ENCODE measurements at places on chromosomes 13 and 19.

- no peak for DNase-seq
Observed at GRCh38 chr13:111620166-111620565, 299.7 kb downstream of the TEX29 start.

DNA sequence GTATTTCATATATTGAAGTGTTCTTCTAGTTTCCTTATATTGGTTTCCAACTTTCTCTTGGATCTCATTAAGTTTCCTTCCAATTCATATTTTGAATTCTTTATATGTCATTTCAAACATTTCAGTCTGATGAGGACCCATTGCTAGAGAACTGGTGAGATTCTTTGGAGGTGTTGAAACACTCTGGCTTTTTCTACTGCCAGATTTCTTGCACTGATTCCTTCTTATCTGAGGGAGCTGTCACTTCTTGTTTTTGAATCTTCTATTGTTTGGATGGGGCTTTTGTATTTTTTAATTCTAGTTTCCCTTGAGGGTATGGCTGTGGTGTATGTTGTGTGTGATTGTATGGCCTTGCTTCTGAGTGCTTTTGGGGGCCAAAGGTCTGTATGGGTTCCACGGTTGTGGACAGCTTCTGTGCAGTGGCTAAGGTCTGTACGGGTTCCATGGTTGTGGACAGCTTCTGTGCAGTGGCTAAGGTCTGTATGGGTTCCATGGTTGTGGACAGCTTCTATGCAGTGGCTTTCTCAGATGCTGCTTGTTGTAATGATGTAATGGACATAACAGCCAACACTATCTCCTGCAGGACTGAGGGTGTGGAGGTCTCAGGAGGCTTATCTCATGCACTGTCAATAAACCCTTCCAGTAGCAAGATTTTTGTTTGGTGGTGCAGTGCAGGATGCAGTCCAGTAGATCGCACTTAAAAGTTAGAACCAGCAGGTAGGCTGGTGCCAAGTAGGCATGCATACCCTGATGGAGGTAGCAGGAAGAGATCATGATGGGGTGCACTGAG, 36.8 kb downstream of the ACSBG2 start:
- DNase-seq: no peak

GRCh38 chr13:98508685-98509084, 68.2 kb downstream of the STK24 start:
- no peak for DNase-seq

DNA sequence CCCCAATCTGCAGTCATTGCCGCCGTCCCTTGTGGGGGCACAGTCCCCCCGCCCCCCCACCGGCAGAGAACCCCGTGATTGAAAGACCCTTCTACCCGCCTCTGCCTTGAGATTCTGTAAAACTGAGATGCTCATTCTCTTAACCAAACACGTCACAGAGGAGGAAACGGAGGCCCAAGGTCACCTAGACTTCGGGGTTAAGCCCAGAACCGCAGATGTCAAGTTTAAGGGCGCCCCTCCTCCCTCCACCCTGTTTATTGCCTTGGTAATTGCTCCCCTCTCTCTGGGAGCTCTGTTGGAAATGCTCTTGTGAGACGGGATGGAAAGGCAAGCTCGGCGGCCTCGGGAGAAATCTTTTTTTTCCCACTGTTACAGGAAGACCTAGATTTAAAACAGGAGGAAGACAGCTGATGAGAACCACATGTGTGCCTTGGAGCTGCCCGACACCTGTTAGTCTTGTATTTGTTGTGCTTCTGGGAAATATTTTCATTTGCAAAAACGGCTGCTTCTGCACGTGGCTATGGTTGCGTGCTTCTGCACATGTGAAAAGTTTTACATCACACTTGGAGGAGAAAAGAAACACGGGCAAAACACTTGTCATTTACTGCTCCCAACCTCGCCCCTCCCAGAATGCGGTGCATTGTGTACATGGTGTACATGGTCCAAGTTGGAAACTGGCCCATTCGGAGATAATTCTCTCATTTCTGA, 1.1 kb upstream of the MED26 start:
- DNase-seq: no peak

DNA sequence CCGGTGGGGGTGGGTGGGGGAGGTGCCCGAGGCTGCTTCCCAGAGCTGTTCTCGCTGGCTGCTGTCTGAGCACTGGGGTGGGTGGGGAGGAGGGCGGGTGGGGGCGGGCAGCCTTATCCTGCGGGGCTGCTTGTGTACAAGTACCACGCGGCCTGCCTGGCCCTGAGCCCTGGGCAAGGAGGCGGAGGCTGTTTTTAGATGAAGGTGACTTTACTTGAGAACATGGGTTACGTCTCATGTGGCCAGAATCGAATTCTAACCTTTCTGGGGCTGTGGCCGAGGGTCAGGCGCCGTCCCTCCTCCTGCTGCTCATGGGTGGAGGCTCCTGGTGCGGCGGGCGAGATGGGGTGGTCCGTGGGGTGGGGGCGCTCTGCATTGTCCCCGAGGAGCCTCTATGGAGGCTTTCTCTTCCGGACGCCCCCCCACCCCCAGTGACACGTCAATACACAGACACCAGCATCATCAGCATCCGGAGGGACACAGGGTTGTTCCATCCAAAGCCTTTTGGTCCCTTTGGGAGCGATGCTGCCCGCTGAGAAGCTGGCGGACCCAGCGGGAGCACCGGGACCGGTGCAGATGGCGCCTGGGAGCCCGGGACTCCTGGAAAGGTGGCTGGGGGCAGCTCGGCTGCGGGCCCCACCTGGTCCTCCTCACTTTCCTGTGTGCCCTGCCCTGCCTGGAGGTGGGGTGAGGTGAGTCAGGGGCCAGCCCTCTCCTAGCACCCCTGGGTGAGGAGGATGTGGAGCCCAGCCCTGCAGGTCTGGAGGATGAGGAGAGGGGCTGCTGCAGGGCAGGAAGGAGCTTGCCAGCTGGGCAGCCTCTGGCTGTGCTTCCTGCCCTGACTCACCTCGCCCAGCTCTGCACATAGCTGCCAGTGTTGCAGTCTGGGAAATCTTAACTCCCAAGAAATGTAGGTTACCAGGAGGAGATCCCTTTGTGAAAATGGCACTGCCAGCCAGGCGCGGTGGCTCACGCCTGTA, 3.4 kb downstream of the BSG start:
- DNase-seq: no peak

GRCh38 chr19:48628486-48629296, 8.5 kb downstream of the DBP start:
- no peak for DNase-seq

GRCh38 chr13:97205982-97206381, 16.2 kb upstream of the MBNL2 start:
- DNase-seq: no peak

DNA sequence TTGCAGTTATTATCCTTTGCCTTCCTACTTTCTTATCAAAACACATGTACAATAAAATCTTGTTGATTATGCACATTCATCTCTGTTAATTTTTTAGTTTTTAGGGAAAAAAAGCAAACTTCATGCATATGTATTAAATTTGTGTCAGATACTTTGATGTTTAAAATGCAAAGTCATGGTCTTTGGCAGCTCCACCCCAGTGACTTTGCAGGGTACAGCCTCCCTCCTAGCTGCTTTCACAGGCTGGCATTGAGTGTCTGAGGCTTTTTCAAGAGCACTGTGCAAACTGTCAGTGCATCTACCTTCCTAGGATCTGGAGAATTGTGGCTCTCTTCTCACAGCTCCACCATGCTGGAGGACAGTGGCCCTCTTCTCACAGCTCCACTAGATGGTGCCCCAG, 1988.1 kb upstream of the PCDH20 start:
- no peak for DNase-seq

- DNase-seq: no peak
Observed at GRCh38 chr13:47004027-47004426, 107.2 kb upstream of the HTR2A start.

DNA sequence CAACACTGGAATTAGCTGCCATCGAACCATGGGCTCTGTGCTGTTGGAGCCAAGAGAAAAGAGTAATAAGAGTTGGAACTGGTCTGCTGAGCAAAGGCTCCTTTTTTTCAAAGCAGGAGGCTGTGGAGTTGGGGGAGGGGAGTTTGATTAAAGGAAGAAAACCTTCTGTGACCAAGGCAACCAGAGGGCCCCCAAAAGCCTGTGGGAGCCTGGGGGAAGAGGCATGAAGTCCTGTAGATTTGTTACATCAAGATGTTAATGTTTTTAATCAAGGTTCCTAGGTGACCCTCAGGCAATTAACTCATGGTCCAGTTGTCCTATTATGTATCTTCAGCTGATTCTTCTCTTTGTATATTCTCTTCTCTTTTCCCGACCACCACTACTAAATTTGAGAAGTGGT, 403.9 kb downstream of the NDFIP2 start:
- no peak for DNase-seq

DNA sequence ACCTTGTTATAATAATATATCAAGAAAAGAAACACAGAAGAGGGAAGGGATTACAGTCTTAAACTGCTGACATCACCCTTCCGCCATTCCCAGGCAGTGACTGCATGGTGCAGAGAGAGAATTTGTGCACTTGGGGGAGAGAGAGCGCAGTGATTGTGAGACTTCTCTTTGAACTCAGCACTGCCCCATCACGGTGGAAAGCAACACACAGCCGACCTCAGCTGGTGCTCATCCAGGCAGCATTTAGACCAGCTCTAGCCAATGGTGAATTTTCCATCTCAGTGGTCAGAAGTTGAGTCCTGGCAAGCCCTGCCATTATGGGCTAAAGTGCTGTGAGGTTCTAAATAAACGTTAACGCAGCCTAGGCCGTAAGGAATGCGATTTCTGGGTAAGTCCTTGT, 1681.5 kb downstream of the EFNB2 start:
- DNase-seq: no peak

DNA sequence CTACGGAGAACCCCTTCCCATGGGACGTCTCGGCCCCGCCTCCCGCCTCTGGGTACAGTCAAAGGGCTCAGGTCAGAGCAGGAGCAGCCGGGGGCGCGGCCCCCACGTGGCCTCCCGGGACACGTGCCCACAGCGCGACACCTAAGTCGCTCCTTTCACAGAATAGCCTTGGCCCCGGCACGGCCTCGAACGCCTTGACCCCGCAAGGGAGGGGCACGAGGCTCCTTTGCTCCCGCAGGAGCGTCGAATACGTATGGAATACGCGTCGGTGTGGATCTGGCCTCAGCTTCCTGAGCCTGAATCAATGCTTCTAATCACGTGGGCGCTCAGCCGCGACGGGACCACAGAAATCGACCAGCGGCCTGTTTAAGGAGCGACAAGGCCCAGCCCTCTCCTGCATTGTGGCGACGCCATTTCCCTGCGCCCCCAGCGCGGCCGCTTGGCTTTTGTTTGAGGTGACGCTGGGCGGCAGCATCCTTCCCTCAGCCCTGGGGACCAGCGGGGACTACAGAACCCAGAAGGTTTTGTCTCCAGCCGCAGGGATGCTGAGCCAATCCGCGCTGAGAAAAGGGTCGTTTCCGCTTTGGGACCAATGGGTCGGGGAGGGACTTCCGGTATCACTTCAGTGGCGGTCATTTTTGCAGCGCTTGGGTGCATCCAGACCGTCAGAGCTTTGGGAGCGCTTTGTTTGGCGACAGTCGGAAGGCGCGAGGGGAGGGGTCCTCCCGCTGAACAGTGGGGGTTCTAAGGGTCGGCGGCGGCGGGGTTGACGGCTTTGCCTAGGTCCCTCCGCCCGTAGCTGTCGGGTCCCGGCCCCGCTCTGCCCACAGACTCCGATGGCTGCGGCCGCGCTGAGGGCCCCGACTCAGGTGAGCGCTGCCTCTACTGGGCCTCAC, at the start of gene ZIK1:
TSS of gene ZIK1 (plus strand) at position 625 of the 896 bp plus-strand sequence. CDS start at position 837, 212 bp downstream.
- peak; percentile 79 for DNase-seq

GRCh38 chr19:33865306-33865705, 68.6 kb downstream of the KCTD15 start:
- DNase-seq: no peak

GRCh38 chr19:56211718-56212117, 9.6 kb downstream of the ZSCAN5C start:
- no peak for DNase-seq

DNA sequence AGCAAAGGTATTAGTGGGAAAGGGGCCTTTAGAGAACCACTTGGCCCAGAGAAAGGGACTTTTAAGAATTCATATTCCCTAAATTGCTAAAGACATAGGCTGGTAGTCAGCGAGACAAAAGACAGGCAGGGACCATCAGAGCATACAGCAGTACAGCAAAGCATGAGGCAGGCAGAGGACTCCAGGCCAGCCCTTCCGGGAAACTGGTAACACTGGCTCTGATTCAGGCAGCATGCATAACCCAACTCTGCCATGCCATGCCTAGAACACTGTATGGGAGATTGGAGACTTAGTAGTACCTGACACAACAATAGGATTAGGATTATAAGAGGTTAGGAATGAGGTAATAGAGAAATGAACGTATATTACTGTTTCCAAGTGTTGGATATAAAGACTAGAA, 34.9 kb downstream of the CAB39L start:
- no peak for DNase-seq

- no peak for DNase-seq
Observed at GRCh38 chr19:48934837-48935236, 1.3 kb downstream of the DHDH start.

DNA sequence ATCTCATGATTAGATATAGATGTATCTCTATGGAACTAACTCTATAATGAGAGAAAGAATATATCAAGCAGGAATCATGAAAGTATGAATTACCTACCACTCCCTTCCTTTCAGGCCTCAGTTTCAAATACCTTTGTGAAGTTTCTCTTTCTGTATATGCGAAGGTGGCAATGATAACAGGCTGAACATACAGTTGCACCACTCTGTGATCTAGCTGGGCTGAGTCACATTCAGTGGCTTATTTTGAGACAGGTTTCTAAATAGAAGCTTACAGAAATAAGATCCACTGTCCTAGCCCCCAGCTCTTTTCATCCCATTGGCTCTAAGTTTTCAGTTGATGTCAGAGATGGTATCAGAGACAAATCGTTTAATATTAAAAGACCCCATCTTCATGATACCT, 662.0 kb downstream of the SLITRK1 start:
- DNase-seq: no peak

DNA sequence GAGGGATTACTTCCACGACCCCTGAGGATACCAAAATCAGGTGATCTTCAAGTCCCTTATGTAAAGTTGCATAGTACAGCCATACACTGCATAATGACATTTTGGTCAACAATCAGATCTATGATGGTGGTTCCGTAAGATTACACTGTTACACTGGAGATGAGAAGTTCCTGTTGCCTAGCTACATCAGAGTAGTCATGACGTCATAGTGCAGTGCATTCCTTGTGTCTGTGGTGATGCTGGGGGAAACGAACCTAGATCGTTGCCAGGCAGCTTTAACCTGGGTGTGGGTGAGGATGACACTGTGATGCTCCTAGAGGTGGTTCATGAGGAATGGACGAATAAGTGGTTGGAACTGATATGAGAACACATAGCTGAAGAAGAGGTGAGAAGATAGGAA, 9.1 kb downstream of the ZNF610 start:
- no peak for DNase-seq

DNA sequence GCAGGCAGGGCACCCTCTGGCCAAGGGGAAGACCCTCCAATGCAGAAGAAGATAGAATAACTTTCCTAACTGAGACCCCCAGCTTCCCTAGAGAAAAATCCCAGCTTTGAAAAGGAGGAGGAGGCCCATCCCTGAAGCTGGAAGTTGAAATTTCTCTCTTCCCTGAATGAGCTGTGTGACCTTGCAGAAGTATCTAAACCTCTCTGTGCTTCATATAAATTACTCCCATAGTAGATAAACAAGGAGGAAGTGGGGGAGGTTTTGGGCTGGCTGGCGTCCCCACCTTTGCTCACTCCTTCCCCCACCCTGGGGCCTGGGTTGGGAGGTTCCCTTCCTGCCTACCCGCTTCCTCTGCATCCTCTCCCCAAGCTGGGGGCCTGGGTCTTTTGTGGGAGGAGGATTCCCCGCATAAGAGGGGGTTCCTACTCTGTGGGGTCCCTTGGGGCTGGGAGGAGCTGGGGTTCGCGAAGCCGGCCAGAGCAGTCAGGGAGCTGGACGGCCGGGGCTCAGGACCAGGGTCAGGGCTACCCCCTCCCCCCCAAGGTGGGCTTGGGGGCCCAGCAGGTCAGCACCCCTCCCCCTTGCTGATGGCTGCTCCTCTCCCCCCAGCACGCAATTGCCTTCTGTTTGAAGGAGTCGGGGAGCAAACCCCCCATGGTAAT, 11.7 kb downstream of the CAMSAP3 start:
- DNase-seq: no peak
